ENCODE measurements at places on chromosomes 2 and 18.

DNA sequence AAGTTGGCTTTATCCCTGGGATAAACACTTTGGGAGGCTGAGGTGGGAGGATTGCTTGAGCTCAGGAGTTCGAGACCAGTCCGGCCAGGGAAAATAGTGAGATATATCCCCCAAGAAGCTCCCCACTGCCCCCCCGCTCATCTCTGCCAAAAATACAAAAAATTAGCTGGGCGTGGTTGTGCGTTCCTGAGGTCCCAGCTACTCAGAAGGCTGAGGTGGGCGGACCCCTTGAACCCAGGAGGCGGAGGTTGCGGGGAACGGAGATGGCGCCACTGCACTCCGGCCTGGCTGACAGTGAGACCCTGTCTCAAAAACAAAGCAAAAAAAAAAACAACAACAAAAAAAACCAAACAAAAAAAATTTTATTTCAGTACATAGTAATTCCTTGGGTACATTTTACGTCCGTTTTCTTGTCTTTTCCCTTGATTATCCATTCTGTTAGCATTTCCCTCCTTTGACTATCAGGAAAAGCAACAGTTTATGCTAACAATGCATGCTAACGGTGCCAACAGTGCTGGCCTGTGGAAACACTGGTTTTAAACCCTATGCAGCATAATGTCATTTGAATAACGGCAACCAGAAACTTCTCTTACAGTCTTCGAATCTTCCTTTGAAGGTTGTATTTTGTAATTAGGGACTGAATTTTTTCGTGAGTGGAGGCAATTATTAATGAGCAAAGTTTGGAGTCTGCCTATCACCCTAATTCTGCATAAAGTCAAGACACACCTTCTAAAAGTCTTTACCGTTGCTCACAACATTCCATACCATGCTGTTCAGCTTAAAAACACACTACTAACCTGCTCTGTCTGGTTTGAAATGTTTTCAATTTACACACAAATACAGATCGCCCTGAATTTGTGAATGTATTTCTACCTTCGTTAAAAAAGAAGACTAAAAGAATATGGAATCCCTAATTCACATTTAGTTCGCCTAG, 721 bp upstream of the MIB1 start:
- no peak for DNase-seq
- H3K27ac ChIP-seq = peak overlapping the region; percentile 94
- no peak overlapping the region for H3K4me3 ChIP-seq
- no peaks in the 10 kb centered on the region for H3K4me1 ChIP-seq

DNA sequence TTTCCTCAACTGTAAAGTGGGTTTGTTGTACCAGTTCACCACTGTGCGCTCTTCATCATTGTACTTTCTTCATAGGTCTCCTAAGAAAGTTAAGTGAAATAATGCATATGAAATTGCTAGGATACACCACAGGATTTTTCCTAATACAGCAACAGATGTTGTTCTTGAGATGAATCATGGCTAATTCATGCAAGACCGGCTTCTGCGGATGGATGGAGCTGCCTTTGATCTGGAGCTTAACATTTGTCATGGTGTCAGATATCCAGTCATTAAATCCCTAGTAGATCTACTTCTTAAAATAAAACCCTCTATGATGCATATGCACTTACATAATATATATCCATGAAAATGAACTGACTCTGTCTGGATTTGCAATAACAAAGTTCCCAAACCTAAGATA, 114.1 kb downstream of the COL6A3 start:
- H3K27ac ChIP-seq = no peak overlapping the region
- no peaks in the 10 kb centered on the region for H3K4me1 ChIP-seq

DNA sequence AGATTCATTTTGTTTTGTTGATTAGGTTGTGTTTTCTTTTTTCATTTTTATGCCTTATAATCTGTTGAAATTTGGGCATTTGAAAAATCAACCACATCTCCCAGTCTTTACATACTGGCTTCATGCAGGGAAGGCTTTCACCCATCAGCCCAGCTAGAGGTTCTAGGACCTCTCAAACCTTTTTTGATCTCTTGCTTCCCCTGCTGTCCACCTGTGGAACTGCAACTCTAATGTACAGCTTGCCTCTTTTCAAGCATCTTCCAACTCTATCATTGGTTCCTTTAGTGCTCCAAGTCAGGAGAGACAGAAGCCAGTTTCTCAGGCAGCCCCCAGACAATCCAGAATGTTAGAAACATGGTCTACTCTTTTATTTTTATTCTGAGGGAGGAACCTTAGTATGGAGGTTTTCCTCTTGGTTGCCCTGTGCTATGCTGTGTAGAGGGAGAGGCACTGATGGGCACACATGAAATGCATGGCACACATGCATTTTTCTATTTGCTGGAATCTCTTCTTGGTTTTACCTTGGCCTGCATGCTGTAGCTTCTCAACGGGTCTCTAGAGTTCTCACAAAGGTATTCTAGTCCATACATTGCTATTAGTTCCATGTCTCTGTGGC, 107.2 kb upstream of the L3MBTL4 start:
- no peaks in the 10 kb centered on the region for H3K36me3 ChIP-seq
- H3K4me1 ChIP-seq = no peaks in the 10 kb centered on the region
- DNase-seq = no peak

DNA sequence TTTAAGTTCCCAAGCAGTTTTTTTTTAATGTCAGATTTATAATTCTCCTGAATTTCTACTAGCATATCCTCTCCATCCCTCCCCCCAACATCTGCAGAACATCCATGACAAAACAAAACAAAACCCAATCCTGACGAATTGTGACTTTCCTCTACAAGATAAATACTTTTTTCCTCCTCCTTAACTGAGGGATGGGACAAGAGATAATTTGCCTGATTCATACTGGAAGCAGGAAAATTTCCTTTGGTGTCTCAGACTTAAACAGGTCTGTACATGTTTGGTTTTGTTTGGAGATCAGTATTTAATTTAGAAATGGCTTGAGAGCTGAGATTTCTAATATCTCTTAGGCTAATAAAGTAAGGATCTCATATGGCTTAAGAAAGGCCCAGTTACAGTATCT, 2.2 kb downstream of the CAVIN2 start:
- no peaks in the 10 kb centered on the region for H3K27me3 ChIP-seq
- DNase-seq = no peak
- H3K4me3 ChIP-seq = no peak overlapping the region
- no peak overlapping the region for H3K27ac ChIP-seq
- peaks cover 4% of the 10 kb centered on the region for H3K4me1 ChIP-seq

GRCh38 chr2:122525336-122525735, 769.9 kb downstream of the TSN start:
- H3K4me1 ChIP-seq = no peaks in the 10 kb centered on the region
- H3K36me3 ChIP-seq = no peaks in the 10 kb centered on the region
- DNase-seq = no peak
- H3K4me3 ChIP-seq = no peak overlapping the region

DNA sequence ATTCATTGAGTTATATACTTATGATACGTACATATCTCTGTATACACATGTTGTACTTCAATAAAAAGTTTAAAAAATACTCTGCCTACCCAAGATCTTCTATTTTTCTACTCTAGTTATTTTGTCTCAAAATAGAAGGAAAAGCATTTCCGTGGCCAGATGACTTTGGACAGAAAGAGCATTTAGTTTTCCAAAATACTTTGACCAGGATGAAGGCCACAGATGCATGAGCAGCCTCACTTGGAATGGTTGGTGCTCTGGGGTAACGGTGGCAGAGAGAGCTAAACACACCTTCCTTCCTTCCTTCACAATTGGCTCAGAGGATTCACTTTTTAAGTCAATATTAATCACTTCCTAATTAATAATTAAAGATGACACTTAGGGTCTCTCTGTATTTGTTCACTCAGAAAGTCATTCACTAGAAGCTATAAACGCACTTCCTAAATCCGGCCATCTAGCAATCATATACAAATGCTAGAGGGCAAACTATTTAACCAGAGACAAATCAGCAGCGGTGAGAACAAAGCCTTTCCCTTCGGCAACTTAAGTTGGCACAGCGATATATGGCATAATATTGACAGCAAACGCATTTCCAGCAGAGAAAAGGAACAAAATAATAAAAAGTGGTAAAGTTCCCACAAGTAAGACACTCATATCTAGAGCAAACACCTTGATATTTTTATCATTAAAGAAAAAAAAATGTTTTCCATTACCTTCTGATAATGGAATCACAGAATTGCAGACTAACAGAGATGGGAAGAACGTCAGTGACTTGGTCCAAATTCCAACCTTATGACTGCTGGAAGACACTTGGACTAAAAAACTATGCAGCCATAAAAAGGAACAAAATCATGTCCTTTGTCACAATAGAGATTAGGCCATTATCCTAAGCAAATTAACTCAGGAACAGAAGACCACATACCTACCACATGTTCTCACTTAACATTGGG, 55.9 kb upstream of the NARS1 start:
- H3K27me3 ChIP-seq = no peaks in the 10 kb centered on the region
- DNase-seq = no peak
- no peak overlapping the region for H3K4me3 ChIP-seq
- H3K27ac ChIP-seq = no peak overlapping the region
- no peaks in the 10 kb centered on the region for H3K36me3 ChIP-seq
- no peaks in the 10 kb centered on the region for H3K4me1 ChIP-seq

- H3K36me3 ChIP-seq = no peaks in the 10 kb centered on the region
- peak overlapping the region; percentile 32 for H3K27ac ChIP-seq
- DNase-seq = peak; percentile 30
- no peaks in the 10 kb centered on the region for H3K27me3 ChIP-seq
- no peak overlapping the region for H3K4me3 ChIP-seq
- peaks cover 36% of the 10 kb centered on the region for H3K4me1 ChIP-seq
Observed at GRCh38 chr18:23964282-23965238, 50.0 kb upstream of the TTC39C start.

DNA sequence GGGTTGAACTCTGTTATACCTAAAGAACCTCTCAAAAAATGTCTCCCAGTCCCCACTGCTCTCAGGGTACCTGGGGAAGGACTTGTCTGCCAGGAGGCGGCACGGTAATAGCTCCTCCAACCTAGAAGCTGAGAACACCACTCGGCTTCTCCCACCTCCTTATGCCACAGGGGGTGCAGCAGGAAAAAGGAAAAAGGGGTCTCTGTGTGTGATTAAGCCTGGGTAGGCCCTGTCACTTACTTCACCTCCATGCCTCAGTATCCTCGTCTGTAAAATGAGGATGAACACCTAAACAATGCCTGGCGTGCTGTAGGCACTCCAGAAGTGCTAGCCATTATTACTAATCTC, 76.6 kb downstream of the EMX1 start:
- no peaks in the 10 kb centered on the region for H3K4me1 ChIP-seq
- no peak overlapping the region for H3K4me3 ChIP-seq
- no peaks in the 10 kb centered on the region for H3K36me3 ChIP-seq
- H3K27me3 ChIP-seq = no peaks in the 10 kb centered on the region

DNA sequence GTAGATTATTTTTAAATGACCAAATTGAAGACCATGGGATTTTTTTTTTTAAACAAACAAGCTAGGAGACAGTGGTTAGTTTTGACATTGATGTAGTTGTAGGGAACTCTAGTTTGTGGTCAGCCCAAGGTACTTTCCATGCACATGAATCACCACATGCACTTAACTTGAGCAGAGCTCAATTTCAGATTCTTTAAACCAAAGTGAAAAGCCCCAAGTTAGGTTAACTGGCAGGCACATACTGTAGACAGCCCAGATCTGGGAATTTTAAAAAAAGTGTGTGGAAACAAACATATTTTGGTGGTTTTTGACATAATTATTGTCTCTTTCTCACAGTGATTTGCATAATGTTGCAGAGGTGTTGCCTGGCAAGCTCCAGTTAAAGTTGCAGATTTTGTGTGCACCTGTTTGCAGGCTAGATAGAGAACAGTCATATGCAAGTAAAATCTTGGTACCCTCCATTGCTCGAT, 88.4 kb downstream of the BCL2L11 start:
- no peaks in the 10 kb centered on the region for H3K4me1 ChIP-seq
- H3K27ac ChIP-seq = no peak overlapping the region
- H3K4me3 ChIP-seq = no peak overlapping the region
- DNase-seq = no peak

DNA sequence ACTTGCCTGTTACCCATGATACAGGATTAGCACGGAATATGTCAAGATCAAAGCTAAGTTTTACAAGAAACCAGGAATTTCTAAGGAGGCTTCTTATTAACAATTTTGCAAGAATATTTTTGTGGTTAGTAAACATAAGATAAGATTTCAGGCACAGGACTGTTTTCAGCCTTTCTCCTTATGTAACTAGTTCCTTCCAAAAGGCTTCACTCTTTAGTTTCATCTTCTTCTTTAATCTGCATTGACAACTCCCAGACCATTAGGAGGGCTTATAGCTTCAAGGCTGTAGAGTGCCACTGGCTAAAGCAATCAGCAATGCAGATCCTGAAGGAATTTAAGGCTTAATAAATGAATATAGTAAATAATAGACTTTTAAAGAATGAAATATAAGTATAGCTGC, 29.3 kb downstream of the SLC14A1 start:
- no peaks in the 10 kb centered on the region for H3K4me1 ChIP-seq
- no peaks in the 10 kb centered on the region for H3K36me3 ChIP-seq
- H3K27ac ChIP-seq = no peak overlapping the region
- no peak for DNase-seq

DNA sequence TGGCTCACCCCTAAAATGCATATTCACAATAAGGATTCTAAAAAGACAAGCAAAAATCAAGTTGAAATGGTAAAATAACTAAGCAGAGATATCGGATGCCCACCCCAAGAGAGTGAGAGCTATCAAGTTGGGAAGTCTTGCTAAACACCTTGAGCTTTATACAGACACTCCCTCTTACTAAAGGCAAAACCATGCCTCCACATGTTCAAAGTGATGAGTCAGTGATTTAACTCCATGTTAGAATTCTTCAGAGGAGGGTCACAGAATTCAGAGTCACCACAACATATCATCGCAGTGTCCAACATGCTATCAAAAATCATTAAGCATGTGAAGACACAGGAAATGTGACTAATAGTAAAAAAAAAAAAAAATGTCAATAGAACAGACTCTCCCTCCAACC, 20.6 kb upstream of the ST8SIA3 start:
- no peaks in the 10 kb centered on the region for H3K36me3 ChIP-seq
- no peak overlapping the region for H3K27ac ChIP-seq
- H3K4me3 ChIP-seq = no peak overlapping the region
- H3K27me3 ChIP-seq = no peaks in the 10 kb centered on the region
- no peaks in the 10 kb centered on the region for H3K4me1 ChIP-seq

DNA sequence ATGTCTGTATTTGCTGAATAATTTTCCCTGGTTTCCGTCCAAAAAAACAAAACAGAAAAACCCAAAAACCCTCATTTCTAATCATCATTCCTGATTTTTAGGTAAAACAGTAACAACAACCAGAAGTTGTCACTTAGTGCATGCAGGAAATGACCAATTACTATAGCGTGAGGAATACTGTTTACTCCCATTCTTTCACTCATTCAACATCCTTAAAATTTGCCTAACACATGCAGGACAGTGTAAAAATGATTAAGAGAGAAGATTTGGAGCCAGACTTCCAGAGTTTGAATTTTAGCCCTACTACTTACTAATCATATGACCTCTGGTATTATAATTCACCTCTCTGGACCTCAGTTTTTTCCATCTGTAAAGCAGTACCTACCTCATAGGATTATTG, 83.1 kb downstream of the FIGN start:
- DNase-seq = no peak
- H3K36me3 ChIP-seq = no peaks in the 10 kb centered on the region
- no peaks in the 10 kb centered on the region for H3K27me3 ChIP-seq
- H3K27ac ChIP-seq = no peak overlapping the region
